SW480 (cell line): ENCODE measurements at places on chromosomes 6 and 20.

DNA sequence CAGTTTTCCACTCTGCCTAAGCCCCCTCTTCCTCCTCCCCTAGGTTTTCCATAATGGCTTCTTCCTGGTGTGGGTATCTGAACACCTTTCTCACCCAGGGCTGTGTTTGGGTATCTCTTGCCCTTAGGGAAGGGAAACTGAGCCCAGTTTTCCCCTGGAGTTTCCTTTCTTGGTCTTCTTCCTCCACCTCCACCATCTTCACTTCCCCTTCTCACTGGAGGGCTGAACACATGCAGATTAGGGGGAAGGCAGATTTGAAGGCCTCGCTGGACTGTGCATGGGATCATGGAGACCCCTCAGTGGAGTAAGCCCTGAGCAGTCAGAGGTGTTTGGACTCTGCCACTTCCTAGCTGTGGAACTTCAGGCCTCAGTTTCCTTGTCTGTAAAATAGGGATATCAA, 27.8 kb downstream of the FOXP4 start:
- DNase-seq = no peak

DNA sequence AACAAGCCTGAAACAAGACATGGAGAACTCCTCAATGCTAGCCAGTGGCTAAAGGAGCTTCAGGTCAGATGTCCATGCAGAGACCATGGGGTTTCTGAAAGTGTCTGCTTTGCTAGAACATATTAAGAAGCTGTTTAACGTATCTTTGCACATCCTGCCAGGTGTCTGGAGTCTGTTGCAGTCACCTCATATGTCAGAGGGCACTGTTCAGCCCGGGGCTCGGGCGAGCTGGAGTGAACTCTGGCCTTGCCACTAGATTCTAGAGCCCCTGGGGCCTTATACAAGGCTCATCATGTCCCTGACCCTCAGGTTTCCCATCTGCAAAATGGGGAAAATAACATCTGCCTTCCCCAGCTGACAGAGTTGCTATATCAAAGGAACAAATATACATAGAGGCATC, 59.0 kb downstream of the PRDM1 start:
- no peak for DNase-seq

GRCh38 chr6:89956182-89956581, 61.9 kb downstream of the GJA10 start:
- DNase-seq = no peak

DNA sequence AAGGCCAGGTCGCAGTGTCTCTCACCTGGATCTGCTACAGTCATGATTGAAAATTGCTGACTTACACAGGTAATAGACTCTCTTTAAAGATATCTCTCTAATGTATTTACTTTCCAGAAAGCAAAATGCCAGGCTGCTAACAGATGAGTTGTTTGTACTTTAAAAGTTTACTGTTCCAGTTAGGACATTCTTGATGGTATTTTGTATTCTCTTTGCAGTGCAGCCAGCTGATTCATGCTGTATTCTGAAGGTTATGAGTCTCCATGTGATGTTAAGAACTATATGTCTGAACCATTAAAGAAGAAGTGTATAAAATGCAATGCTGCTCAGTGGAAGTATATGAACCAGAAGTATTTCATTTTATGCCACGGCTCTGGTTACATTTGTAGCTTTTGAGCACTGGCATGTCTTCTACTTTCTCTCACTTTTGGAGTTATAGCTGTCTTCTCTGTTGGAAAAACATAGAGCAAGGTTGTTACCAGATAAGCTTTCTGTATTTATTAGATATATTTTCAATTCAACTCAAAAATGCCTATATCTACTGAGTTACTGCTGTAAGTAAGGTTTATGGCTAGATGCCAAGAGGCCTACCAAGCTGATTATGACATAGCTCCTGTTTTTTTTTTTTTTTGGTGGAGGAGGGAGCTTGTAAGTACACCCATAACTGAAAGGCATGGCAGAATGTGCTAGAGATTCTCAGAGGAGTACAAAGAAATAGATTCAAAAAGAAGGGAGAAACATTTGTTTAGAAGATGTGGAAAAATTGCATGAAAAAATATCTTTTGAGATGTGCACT, 130.5 kb upstream of the MAN1A1 start:
- no peak for DNase-seq

- no peak for DNase-seq
Measured at GRCh38 chr20:15378151-15378550, 1040.7 kb upstream of the FLRT3 start.

DNA sequence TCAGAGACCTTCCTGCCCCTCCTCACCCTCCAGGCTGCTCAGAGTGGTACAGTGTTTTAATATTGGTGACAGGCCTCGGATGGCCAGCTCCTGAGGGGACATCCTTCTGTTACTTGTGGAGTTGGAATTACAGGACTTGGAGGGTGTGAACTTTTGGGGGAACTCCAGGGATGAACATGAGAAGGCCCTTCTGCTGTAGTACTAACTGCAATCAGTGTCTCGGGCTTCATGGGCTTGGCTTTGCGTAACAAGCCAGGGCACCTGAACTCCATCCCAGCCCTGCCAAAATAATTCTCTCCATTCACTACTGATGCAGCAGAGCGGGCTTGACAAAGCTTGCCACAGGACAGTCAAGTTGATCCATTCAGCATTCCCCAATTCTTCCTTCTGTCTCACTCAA, 28.6 kb downstream of the SLC22A23 start:
- no peak for DNase-seq

GRCh38 chr6:142395768-142396231, 94.0 kb downstream of the ADGRG6 start:
- DNase-seq = no peak

- DNase-seq = no peak
Measured at GRCh38 chr6:96853083-96853482, 15.8 kb upstream of the GPR63 start.

- DNase-seq = no peak
Measured at GRCh38 chr6:33755070-33755869, 8.6 kb upstream of the IP6K3 start.

DNA sequence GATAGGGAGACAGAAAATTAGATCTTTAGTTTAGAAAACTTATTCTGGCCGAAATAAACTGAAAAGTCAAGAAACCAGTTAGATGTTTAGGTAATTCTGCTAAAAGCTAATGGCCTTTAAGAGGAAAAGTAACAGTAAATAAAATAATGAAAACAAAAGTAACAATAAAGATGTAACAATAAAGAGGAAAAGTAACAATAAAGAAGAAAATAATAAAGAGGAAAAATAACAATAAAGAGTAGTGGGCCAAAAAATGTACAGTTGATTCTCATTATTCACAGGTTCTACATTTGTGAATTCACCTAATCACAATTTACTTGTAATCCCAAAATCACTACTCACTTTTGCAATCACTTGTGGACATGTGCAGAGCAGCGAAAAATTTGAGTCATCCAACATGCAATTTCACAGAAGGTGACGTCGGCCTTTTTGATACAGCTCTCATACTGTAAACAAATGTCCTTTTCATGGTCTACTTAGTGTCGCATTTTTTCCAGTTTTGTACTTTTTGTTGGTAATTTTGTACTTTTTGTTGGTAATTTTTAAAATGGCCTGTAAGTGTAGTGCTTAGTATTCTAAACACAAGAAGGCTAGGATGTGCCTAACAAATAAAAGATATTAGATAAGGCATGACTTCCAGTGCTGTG, 24.0 kb downstream of the HBS1L start:
- no peak for DNase-seq

- DNase-seq = no peak
Measured at GRCh38 chr6:7891078-7891872, 19.3 kb downstream of the TXNDC5 start.

DNA sequence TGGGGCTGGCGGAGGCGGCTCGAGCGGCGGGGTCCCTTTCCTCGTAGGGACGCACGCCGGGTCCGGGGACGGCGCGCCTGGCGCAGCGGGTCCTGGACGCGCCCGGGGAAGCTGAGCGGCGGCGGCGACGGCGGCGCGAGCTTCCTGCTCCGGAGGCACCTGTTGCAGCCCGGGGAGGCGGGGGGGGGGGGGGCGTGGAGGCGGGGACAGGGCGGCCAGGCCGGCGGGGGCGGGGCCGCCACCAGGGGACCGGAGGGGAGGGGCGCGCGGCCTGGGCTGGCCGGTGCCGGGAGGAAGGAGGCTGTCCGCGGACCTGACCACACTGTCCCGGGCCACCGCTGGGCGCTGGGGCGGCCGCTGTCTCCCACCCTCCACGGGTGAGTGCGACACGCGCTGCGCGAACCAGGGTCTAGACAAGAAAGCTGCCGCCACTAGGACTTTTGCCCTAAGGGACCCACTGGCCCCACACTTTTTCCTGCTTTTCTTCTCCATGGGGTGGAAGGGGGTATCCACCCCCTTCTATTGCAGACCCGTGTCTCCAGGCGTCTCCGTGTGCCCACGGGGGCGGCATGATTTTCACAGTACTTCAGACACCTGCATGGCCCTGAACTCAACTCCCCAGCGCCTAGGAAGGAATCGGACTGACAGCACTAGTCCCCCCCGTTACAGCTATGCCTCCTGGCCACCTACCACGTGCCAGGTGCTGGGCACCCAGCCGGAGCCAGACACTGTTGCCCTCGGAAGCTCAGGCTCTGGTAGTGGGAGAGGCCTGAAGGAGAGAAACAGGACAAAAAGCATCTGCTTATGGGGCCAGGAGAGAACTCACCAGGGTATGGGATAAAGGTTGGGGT, at the start of gene NFATC2:
Gene NFATC2, minus strand, starts transcription at position 149 of the 851 bp plus-strand sequence. CDS start 220 bp downstream, outside the sequence.
- peak; percentile 58 for DNase-seq

GRCh38 chr20:45629496-45630100, at the start of gene WFDC10A:
TSS of gene WFDC10A (plus strand) at chr20:45629739. CDS start at chr20:45629814, 75 bp downstream.
- DNase-seq = peak; percentile 40

DNA sequence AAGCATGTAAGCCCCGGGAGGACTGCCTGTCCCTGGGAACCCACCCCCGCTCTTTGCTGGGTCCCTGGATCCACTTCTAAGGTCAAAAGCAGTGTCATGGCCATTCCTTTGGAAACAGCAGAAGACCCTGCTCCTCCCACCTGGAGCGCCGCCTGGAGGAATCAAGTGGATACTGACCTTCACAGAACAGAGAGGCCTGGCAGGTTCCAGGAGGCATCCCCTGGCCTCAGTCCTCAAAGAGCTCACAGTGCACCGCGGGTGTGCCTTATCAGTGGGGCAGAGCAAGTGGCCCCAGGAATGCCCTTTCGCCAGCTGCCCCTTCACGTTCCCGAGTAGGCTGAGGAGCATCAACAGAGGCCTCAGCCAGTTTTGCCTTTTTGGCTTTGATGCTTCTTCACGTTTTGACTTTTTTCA, 11.1 kb upstream of the SLC4A11 start:
- peak; percentile 23 for DNase-seq

- no peak for DNase-seq
Measured at GRCh38 chr6:141158740-141159139, 974.0 kb upstream of the GJE1 start.

DNA sequence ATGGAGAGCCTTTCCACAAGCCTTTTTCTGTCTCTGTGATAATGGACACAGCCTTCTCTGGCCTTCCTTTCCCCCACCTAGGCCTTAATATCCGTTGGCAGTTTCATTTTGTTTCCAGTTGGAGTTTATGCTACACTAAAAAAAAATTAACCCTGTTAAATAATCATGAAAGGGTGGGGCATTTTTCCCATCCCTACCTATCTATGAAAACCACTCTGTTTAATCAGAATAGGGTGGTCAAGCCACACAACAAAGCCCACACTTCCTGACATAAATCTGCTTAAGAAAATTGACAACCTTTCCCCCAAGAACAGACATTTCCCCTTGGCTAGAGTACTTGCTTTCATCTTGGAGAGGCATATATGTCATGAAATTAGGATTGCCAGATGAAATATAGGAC, 14.2 kb downstream of the TXLNB start:
- DNase-seq = no peak

DNA sequence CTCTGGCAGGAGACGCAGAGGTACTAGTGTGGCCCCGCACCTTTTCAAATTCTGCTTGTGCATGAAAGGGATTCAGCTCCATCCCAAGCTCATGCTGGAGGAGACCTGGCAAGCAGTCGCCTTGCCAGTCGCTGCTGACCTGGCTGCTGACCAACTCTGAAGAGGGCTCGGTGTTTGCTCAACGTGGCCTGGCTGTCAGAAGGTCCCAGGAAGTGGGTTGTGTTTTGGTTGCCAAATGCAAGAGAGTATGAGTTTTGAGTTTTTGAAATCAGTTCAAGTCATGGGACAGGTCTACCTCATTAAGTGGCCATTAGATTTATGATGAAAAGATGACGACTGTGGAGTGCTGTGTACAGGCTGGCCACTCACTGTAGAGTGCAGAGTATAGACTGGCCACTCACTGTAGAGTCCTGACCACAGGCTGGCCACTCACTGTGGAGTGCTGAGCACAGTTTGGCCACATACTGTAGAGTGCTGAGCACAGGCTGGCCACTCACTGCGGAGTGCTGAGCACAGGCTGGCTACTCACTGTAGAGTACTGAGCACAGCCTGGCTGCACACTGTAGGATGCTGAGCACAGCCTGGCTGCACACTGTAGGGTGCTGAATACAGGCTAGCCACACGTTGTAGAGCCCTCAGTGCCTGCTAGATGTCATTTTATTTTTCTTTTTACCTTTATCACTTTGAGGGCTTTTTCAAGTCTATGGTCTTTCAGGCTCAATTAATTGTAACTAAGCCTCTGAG, 193.9 kb downstream of the ZNF217 start:
- DNase-seq = peak; percentile 18

DNA sequence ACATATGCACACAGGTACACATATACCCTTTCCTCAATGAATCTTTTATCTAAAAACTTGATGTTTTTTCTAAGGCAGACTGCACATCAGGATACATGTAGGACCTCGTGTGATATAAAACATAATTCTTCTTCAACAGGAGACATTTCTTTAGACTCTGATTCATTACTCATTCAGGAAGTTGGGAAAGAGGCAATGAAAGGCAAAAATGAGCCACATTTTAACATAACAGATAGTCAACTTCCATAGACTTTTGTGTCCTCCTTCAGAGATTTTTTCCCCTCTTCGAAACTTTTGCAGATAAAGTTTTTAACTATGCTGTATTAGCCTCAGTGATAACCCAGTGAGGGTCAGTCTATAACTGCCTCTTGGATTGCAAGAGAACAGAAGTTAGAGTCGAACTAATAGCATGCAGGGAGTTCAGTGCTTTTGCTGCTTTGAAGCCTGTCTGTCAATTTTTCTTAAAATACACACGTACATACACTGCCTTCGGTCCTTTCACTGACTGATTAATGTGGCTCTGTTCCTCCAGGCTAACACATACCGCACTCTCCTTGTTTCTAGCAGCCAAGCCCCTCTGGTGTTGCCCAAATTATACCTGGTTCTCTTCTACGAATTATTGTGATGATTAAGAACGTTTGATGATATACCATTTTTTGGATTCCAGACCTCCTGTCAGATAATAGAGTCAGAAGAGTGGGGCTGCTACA, 562.5 kb upstream of the MAP3K7 start:
- no peak for DNase-seq

- no peak for DNase-seq
Measured at GRCh38 chr6:95548188-95548786, 29.0 kb upstream of the MANEA start.

GRCh38 chr6:240151-240550, 52.1 kb upstream of the DUSP22 start:
- no peak for DNase-seq

GRCh38 chr20:60869087-60869486, 383.0 kb upstream of the CDH4 start:
- DNase-seq = no peak

- DNase-seq = no peak
Measured at GRCh38 chr6:169858293-169858934, 107.0 kb downstream of the ERMARD start.

- peak; percentile 67 for DNase-seq
Measured at GRCh38 chr6:43247114-43247999, 4.1 kb downstream of the TTBK1 start.
